Fibroblast of skin of right quadriceps (primary cell): ENCODE measurements at places on chromosomes 3 and 15.

- DNase-seq = peak; percentile 32
Observed at GRCh38 chr3:54900838-54901591, 26.8 kb downstream of the LRTM1 start.

DNA sequence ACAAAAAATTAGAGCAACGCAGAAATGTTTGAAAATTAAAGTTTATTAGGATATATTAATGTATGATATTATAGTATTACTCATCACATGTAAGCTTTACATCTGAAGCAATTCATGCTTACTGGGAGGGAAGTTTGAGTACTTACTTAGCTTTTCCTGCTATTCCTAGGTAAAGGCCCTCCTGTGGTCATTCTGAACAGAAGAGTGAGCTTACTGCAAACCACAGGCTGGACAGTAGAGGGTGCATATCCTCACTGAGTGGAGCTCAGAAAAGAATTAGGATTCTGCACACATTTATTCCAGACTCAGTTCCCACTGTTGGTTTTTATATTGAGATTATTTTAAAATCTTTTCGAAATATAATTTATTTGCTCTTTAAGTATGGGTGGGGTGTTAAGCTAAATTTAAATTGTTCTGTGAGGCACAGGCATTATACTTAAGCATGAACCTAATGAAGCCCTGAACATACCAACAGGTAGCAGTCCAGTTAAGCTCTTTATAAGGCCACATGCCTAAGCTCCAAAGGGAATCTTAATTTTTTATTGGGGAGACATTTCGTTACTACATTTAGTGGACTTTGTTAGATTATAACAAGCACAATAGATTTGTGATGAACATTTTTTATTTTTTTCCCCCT is 10.2 kb downstream of the MRPS22 start:
- DNase-seq = peak; percentile 54

DNA sequence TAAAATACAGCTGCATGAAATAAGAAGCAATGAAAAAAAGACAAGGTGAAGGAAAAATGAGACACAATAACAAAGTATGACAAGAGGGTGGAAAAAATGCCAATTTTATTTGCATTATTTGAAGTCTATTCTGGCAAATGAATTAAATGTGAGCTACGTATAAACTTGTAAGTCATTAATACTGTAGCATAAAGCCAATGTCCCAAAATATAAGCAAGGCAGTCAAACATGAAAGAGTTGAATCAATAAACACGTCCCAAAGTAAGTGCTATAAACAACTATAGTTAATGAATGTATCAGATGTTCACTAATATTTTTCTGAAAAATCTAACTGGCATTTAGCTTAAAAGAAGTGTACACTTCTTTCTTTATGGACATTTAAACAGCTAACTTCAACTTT is 481.9 kb downstream of the ROBO1 start:
- DNase-seq = no peak

GRCh38 chr3:72282918-72283317 is 498.0 kb upstream of the PROK2 start:
- no peak for DNase-seq

GRCh38 chr3:183532620-183533411 is 22.7 kb downstream of the KLHL6 start:
- no peak for DNase-seq

GRCh38 chr3:98877132-98877531 is 24.4 kb downstream of the DCBLD2 start:
- no peak for DNase-seq

DNA sequence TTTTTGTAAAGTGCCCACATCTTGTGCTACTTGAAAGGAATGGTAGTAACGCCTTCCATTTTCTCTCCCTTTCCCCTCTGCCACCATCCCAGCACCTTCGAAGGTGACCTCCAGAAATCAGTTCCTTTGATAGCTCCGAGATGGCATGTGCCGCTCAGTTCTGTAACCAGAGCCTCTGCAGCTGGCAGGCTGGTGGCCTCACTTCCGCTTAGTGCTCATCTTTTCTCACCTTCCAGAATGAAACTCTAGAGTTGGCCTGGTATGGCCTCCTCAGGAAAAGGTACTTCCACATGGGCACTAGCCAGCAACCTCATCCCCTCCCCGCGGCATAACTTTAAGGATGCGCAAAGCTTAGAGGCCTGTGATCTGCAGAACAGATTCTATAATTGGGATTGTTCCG is 38.8 kb downstream of the ETV5 start:
- DNase-seq = no peak

DNA sequence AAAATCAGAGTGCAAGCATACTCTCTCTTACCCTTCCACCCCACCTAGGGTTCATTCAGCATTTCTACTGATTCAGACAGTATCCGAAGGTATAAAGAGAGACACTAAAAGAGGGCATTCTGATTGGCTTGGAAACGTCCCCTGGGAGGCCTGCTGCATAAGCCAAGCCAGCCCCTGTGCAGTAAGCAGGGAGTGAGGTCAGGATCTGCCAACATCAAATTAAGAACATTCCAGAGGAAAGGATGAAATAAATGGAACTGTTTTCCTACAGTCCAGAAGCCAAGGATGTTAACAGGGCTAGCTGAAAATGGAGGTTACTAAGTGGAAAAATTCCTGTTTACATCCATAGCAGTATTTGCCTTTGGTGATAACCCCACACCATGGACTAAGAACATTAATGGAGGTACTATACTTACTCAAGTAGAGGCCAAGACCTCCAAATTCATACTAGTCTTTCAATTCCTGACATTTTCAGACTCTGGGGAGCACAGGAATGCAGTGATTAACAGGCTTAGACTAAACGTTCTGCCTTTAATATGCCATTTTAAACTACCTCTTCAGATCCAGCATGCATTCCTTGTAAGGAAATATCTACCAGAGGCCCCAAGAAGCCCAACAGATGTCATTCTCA is 34.5 kb downstream of the NPTN start:
- peak; percentile 73 for DNase-seq

DNA sequence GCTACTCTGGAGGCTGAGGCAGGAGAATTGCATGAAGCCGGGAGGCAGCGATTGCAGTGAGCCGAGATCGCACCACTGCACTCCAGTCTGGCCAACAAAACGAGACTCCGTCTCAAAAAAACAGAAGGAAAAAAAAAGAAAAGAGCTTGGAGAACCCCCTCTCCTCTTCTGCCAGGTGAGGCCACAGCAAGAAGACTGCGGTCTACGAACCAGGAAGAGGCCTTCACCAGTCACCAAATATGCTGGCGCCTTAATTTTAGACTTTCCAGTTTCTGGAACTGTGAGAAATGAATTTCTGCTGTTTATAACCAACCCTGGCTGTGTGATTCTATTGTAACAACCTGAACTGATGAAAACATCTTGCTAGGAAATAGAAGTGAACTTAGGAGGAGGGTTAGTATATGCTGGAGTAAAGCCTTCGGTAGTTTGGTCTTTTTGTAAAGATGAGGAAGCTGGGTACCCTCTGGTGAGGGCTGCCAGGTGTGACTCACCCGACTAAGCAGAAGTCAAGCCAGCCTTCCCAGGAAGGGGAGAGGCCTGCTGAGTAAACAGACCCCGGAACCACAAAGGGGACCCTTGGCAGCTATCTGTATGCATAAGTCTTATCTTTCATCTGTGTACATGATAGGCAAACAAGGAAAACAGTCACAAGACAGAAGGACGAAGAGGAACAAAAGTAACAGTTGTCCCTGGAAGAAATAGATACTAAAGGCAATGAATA is 78.7 kb downstream of the KLF13 start:
- no peak for DNase-seq

DNA sequence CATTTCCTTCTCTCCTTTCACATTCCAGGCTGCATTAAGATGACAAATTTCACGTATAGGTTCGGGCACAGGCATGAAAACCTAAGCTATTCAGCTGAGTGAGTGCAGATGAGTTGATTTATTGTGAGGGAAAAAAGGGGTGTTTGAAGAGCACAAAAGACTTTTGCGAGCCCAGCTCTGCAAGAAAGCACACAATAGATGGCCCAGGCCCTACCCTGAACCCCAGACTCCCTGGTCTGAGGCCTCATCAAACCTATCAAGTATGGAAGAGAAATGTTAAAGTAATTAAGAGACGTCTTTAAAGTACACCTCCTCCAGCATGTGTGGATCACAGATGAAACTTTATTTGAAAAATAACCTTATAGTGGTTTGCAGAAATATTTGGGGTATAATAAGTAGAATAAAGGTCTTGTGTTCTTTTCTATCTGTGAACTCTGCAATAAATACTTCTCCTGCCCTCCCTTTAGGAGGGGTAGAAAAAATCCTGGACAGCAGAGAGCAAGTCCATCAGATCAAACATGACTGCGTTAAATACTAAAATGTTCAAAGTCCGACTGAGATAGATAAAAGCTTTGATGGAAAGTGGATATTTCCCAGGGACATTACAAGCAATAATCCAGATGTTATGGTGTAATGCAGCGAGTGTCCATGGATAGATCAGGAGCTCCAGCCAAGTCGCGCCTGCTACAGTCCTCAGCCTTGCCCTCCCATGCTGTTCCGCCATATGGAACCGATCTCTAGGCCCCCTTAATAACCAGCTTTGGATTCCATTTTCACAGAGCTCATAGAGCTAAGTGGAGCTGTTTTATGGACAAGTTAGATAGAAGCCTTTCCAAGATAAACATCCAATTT is 121.5 kb downstream of the MCTP2 start:
- no peak for DNase-seq

DNA sequence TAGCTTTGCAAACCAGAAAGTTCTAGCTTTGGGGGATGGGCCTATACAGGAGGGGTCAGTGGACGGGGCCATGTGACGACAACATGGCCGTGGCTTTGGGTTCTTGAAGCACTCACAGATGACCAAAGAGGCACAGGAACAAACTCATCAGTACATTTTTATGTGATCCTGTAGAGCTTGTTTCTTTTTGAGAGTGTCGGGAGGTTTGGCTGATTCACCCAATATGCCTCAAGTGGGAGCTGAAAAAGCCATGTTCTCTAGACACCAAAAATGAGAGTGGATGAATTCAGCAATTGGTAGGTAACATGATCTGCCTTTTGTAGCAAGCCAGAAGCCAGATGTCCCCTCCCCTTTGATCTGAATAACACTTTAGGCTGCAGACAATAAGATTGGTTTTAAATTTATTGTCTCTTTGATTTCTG is 30.1 kb downstream of the GREM1 start:
- DNase-seq = peak; percentile 84

- DNase-seq = peak; percentile 82
Observed at GRCh38 chr3:16332904-16333426, 68.0 kb downstream of the OXNAD1 start.

- no peak for DNase-seq
Observed at GRCh38 chr15:97748576-97748975, 211.9 kb upstream of the ARRDC4 start.

DNA sequence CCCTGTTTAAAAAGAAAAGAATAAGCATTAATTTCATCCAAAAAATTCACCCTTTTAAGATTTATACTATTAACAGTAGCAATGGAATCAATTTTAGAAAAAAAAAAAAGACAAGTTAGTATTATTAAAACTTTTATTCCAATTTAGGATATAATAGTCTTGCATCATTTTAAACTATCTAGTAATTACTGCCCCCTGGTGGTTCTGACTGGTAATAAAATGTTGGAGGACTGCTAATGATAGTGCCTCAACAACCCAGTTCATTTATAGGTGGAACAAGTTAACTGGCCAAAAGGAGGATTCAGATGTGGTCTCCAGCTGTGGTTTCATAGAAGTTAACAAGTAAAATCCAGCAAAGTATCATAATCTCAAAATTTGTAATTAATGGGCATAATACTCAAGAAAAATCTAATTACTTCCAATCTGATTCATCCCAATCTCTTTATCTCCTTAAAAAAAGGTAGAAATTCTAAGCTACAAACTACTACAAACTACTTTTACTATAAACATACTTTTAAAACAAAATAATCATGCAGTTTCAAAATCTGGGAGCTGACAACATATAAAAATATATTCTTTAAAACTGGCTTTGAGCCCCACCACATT is 30.7 kb upstream of the WDR49 start:
- peak; percentile 60 for DNase-seq

GRCh38 chr15:70195587-70196305 is 98.0 kb upstream of the TLE3 start:
- DNase-seq = peak; percentile 68

DNA sequence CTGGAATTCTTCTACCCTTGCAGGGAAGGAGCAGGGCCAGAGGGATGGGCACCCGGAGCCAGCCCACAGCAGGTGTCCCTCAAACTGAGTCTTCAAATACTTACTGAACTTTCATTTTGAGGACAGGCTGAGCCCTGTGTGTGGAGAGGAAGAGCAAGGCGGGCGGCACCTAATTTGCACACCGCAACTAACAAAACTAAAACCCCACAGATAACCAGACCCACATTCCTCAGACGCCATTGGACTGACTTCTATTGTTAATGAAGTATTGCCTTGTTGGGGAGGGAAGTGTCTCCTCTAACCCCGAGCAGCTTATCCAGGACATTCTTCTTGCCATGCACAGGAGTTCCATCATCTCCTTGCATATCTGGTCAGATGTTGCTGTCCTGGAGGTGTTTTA is 105.2 kb upstream of the NR2E3 start:
- peak; percentile 71 for DNase-seq

GRCh38 chr3:14803981-14804834 is 14.6 kb upstream of the FGD5 start:
- no peak for DNase-seq

- no peak for DNase-seq
Observed at GRCh38 chr15:63022181-63022580, 20.4 kb upstream of the TPM1 start.

GRCh38 chr3:128144512-128145187 is 8.6 kb upstream of the EEFSEC start:
- no peak for DNase-seq

DNA sequence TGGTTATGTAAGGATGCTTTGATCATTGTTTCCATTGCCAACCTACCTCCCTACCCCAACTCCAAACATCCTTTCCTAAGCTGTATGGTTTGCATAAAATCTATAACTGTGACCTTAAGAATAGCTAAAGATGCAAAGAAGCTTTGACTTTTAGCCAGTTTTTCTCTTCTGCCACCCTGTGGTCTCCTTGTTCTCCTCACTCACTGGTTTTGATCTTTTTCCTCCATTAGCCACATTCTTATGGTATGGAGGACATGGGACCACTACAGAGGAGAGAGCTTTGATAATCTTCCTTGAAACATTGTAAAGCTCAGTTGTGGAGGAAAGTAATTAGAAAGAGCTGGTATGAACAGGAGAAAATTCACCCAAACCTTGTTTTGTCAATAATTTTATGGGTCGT is 115.9 kb downstream of the NEK11 start:
- DNase-seq = peak; percentile 9

DNA sequence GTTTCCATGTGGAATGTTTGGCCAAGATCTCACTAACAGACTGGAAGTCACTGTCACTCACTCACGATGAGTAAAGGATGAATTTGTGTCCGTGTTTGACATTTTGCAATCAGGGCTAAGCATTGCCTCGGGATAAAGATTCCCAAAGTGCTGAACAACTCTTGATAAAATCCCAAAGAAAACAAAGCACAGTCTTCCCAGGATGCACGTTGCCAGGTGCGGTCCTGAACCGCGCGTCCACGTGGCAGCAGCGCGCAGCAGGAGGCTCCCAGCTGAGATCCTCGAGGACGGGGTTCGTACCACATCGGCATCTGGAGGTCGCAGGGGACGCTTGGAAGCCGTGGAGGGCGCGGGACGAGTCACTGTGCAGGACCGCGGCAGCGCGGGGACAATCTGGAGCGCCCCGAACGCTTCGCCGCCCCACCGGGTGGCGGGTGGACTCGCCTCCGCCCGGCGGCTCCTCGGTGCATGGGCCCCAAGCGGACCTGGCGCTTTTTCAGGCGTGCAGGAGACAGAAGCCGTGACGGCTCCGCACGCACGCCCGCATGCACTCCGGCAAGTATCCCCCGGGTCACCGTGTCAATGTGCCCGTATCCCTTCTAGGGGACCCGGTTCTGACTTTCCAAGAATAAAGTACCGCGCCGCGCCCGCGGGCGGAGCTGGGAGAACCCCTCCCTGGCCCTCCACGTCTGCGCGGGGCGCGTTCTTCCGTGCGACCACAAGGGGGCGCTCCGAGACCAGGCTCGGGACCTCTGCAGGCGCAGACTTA is 17.7 kb downstream of the CPN2 start:
- peak; percentile 84 for DNase-seq
